ENCODE measurements at places on chromosomes 7 and 10.

DNA sequence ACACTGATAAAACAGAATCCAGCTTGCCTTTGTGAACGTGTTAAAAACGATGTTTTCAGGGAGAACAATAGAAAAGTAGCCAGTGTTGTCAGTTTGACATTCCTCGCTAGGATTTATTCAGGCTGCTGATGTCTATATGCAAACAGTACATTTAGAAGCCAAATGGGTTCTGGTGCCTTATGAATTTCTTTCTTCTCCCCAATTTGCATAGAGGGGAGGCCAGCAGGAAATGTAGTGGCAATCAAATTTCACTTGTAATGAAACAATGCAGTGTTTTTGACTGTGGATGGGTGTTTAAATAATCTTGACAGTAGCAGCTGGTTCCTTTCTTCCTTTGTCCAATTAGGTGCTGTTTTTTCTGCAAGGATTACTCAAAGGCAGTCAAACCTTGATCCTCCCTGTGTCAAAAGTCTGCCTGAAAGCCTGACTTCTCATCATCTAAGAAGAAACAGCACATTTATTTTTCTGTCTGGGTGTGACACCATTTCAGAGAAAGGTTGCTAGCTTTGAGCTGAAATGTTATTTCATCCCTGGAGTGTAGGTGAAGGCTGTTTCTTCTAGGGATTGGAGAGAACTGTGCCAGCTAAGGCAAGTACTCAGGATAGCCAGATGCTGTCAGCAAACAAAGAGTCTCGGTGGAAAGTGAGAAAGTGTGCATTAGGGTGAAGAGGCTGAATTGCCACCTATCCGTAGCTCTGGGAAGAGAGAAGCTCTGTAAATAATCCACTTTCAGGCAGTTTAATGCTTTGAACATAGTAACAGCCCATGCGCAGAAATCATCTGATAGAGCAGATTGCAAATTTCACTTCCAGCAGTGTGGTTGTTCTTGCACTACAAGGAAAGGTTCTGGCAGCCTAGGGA is 36.6 kb upstream of the ZNRF2 start:
- DNase-seq: no peak

DNA sequence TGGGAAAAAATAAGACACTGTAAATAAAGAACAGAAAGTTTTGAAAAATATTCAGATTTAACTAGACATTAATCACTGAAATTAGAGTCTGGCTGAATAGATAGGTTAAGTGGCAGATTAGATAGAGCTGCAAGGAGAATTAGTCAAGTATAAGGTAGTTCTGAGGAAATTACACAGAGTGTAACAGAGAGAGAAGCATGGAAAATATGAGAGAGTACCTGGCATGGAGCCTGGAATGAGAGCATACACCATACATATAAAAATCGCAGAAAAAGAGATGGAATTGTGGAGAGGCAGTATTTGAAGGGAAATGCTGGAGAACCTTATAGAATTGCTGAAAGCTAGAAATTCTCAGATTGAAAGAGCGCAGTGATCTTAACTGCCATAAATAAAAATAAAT is 46.9 kb downstream of the ZNRF2 start:
- peak; percentile 50 for DNase-seq

- no peak for DNase-seq
These were observed 25.8 kb upstream of the ZNF488 start for GRCh38 chr10:47409866-47410256.

DNA sequence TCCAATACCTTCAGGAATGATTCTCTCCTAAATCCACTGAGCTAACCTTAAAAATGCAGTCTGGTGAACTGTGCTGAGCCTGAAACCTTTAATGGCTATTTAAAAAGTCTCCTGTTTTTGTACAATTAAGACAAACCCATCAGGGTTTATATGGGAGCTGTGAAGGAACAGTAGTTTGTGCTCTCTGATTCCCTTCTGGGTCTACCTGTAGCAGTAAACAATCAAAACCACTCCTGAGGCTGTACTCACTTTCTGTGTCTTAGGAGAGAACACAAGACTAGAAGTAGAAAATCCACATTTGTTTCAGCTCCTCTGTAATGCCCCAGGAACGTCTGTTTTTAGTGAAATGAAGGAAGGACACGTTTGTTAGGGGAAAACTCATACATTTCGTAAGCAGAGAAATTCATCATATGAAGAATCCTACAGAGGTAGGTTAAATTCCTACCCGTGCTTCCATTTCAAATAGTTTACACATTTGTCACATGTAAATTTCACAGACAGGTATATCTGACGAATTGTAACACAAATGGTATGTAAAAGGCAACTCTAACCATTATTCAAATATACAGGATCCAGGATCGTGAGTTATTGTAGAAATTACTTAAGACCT is 2.6 kb downstream of the CUX1 start:
- no peak for DNase-seq

DNA sequence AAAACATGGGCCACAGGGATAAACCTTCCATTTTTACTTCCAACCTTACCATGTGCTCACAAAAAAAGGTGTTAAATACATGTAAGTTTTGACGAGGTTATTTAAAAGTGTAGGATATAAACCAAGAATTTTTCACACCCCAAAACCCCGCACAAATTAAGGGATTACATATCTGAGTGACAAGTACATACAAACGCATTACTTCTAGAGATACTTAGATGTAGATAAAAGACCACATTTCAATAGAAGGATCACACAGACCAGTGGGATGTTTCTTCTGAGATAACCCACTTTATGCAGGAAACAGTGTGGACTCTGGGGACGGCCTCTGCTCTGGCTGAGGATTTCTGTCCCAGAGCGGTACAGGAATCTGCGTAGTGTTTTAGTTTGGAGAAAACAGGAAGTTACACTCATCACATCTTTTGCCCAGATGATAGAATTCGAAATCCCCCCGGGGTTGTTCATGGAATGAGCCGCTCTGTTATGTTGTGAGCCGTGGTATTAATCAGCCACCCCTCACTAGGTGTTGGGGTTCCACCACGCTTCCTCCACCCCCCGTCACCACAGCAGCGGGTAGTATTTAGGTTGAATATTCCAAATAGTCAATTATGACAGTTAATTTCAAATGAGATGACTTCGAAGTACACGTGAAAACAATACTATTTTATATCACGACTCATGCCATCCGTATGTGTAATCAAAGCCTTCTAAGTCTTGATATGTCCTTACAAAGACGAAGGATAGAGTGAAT is 1.3 kb upstream of the CUL1 start:
- DNase-seq: peak; percentile 66

DNA sequence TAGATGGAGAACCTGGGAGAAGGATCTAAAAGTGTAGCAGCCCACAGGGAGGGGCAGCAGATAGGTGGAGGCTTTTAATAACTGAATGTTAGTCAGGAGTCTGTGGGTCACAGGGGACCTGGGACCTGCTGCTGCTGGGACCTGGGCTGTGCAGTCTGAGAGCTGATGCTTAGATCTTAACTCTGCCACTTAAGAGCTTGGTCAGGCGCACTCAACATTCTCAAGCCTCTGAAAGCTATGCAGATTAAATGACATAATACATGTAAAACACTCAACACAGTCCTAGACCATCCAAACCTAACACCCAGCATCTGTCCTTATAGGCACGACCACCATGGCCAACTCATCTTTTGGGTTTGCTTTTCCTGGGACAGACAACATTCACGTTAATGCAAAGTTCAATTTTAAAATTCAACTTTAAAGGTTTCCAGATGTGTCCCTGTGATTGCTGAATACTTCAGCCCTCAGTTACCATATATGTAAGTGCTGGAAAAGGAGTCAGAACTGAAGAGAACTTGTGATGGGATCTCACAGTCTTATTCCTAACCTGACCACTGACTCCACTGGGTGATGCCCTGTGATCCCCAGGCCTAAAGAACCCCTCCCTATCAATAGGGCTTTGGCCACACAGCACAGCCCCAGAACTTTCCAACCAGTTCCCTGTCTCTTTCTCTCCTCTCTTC is 321.0 kb downstream of the PLXNA4 start:
- DNase-seq: no peak

DNA sequence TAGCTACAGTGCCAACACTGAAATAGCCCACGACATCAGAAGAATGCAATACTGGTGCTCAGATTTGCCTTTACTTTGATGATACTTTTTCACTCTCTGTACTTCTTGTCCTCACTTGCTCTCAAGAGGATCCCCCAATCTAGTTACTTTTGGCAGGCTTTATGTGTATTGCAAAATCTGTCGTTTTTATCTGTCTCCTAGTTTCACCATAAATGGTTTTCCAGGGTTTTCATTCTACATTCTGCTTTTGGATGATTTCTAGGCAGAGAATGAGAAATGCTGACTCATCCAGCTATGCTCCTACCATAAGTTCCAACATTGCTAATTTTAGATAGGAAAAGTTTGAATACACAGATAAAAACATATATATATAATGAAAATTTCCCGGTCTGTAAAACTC is 659.5 kb upstream of the NRG3 start:
- peak; percentile 69 for DNase-seq
